ENCODE measurements at places on chromosomes 7 and 10. TPM values are rescaled to one million over a fixed set of nuclear protein-coding genes. Genes with fewer than 3 reads are reported as not detected.

DNA sequence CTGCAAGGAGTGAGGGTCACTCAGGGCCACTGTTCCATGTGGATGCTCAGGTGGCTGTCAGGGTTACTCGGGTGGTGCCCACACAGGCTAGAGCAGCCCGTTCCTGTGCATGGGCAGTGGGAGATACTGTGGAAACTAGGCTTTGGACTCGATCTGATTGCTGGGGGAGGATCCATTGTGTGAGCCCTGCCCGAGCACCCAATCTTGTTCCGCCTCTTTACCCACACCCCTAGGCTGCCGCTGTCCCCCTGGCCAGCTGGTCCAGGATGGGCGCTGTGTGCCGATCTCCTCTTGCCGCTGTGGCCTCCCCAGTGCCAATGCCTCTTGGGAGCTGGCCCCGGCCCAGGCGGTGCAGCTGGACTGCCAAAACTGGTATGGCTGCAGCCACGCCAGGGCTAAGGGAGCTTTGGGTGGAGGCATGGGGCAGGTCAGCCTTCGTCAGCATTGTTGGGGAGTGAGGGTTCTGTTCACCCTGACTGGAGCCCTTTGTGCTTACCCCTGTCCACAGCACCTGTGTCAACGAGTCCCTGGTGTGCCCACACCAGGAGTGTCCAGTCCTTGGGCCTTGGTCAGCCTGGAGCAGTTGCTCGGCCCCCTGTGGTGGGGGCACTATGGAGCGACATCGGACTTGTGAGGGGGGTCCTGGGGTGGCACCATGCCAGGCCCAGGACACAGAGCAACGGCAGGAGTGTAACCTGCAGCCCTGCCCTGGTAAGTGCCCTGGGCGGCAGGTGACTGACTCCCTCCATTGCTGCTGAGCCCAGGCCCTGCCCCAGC lies 12.4 kb upstream of the ZNF862 start:
- no peaks in the 10 kb centered on the region for H3K27me3 ChIP-seq
- H3K4me3 ChIP-seq: no peak overlapping the region
- no peaks in the 10 kb centered on the region for H3K4me1 ChIP-seq
- H3K36me3 ChIP-seq: no peaks in the 10 kb centered on the region
- H3K27ac ChIP-seq: no peak overlapping the region

The WBP1L gene
- total RNA-seq: 268 TPM

DNA sequence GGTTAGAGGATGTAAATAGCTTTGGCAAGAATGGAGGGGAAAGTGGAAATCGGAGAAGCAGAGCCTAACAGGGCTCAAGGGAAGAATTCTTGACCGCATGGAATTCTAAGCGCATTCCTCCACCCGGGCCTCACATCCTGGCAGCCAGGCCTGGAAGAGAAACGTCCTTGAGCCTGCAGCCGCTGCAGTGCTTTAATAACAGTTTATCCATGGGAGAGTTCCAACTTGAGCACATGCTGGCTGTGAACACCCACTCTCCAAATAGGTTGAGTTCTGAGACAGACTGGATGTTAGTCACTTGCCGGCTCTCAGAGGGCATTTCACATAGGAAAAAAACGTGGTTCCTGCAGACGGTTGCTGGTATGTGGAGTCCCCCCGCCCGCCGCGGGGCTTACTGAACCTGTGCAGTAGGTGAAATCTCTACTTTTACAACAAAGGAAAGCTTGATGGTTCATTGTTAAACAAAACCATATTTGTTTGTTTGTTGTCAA lies 61.4 kb upstream of the STEAP1B start:
- H3K4me3 ChIP-seq: peak overlapping the region; percentile 38
- H3K36me3 ChIP-seq: no peaks in the 10 kb centered on the region
- no peaks in the 10 kb centered on the region for H3K27me3 ChIP-seq

GRCh38 chr7:100024020-100024619 lies 8.7 kb downstream of the ZKSCAN1 start:
- H3K27me3 ChIP-seq: no peaks in the 10 kb centered on the region
- H3K36me3 ChIP-seq: peaks cover 34% of the 10 kb centered on the region
- peaks cover 2% of the 10 kb centered on the region for H3K4me1 ChIP-seq
- DNase-seq: no peak

GRCh38 chr10:29205787-29206186 lies 83.1 kb upstream of the LYZL1 start:
- no peak overlapping the region for H3K27ac ChIP-seq
- no peaks in the 10 kb centered on the region for H3K27me3 ChIP-seq
- H3K36me3 ChIP-seq: no peaks in the 10 kb centered on the region

DNA sequence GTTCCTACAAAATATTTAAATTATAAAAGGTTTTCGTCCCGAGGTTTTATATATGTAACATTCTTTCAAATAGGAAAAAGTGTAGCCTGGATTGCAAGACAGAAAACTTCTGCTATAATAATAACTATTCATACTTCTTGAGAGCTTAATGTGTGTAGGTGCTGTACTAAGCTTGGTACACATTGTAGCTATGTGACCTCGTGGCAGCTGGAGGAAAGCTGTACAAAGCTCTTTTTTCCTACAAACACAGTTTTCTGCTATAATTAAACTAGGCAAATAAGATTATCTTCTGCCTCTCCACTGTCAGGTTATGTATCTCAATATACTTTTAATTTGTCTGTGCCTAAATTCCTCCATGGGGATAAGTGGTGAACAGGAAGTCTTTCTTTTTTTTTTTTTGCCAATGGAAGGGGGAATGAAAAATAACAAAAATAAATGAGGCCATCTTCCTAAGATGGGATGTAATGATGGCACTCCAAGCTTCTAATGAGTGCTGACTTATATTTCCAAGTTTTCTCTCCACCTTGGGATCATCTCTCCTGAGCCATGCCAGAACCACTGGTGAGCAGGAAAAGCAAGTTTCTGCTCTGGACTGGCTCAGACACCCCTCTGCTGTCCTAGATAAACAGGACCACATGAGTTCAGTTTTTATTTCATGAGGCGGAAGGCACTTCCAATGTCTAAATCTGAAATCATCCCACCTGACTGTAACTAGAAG lies 9.9 kb downstream of the SGMS1 start:
- H3K27ac ChIP-seq: no peak overlapping the region
- peaks cover 29% of the 10 kb centered on the region for H3K4me1 ChIP-seq
- no peaks in the 10 kb centered on the region for H3K36me3 ChIP-seq
- H3K4me3 ChIP-seq: no peak overlapping the region

GRCh38 chr7:14420768-14421167 lies 431.3 kb upstream of the ETV1 start:
- no peaks in the 10 kb centered on the region for H3K36me3 ChIP-seq
- no peak overlapping the region for H3K27ac ChIP-seq
- H3K4me1 ChIP-seq: no peaks in the 10 kb centered on the region
- H3K27me3 ChIP-seq: no peaks in the 10 kb centered on the region

- no peak overlapping the region for H3K4me3 ChIP-seq
- DNase-seq: no peak
- no peak overlapping the region for H3K27ac ChIP-seq
- H3K4me1 ChIP-seq: no peaks in the 10 kb centered on the region
- H3K36me3 ChIP-seq: no peaks in the 10 kb centered on the region
These were observed 114.3 kb upstream of the ODAD2 start for GRCh38 chr10:28113202-28113601.

DNA sequence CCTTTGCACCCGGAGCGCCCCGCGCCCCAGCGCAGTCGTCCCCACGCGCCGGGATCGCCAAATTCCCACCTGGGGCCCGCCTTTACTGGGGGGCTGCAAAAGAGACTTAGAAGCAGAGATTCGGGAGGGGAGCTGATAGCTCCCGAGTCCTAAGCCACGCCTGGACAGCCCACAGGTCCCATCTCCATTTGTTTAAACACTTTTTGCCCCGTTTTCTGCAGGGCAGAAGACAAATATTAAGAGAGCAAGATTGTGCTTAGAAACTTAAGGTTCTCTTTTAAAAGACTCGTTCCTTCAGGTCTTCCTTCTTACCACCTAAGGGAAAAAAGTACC lies 299.1 kb upstream of the NFE2L3 start:
- no peaks in the 10 kb centered on the region for H3K36me3 ChIP-seq
- H3K27ac ChIP-seq: peak overlapping the region; percentile 72
- H3K4me1 ChIP-seq: peaks cover 73% of the 10 kb centered on the region
- H3K27me3 ChIP-seq: no peaks in the 10 kb centered on the region

- H3K4me1 ChIP-seq: no peaks in the 10 kb centered on the region
- DNase-seq: peak; percentile 51
- H3K4me3 ChIP-seq: no peak overlapping the region
- no peak overlapping the region for H3K27ac ChIP-seq
- H3K36me3 ChIP-seq: no peaks in the 10 kb centered on the region
- no peaks in the 10 kb centered on the region for H3K27me3 ChIP-seq
These were observed 26.0 kb downstream of the ASB4 start for GRCh38 chr7:95511716-95512260.

DNA sequence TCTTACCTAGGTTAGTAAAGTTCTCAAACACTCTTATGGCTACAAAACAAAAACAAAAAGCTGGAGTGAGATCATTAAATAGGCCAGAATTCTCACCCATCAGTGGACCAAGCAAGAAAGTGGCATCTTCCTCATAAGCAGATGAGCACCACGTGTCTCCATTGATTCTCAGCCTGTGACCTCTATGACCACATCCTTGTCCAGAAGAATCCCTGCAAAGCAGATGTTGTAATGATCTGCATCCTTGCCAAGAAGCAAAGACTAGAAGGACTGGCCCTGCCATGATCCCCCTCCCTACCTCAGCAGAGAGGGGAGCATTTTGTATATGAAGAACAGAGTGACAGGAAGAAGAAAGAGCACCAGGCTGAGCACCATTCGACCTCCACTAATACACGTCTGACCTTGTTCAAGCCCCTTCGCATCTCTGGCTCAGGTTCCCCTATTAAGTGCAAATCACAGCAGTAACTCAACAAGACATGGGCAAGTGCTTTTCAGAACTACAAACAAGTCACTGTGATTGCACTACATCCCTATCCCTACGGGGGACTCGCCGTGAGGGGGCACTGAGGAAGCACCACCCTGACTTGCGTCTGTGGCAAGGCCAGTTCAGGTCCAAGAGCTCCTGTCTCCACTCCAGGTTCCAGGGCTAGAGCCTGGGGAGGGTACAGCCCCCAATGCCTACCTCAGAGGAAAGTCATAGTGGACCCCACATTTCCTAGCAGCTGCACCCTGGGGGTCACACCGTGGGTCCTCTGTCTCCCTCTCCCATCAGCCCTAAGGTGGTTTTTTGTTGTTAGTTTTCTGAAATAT lies 22.2 kb upstream of the RASSF4 start:
- no peak overlapping the region for H3K27ac ChIP-seq
- no peak for DNase-seq
- H3K36me3 ChIP-seq: no peaks in the 10 kb centered on the region
- H3K27me3 ChIP-seq: no peaks in the 10 kb centered on the region
- peaks cover 21% of the 10 kb centered on the region for H3K4me1 ChIP-seq
- no peak overlapping the region for H3K4me3 ChIP-seq

The CUBN gene
- 4.1 TPM for total RNA-seq

DNA sequence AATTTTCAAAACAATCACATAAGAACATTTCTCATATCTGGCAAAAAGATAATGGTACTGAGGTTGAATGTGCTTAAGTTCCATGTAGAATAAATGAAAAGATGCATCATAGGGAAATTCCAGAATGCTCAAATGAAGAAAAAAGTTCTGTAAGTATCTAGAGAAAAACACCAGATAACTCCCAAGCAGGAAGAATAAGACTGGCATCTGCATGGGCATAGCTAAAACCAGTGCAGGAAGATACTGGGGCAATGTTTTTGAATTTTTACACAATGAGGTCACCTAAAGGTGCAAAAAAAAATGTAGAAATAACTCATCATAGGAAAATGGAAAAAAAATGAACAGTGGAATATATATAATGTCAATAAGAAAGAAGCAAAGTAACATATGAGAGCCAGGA lies 275.2 kb downstream of the BAMBI start:
- no peaks in the 10 kb centered on the region for H3K36me3 ChIP-seq
- H3K27me3 ChIP-seq: no peaks in the 10 kb centered on the region
- H3K27ac ChIP-seq: no peak overlapping the region
- H3K4me3 ChIP-seq: no peak overlapping the region

GRCh38 chr7:116633131-116633988 lies 38.6 kb upstream of the MET start:
- H3K27ac ChIP-seq: no peak overlapping the region
- H3K4me1 ChIP-seq: peaks cover 26% of the 10 kb centered on the region
- no peaks in the 10 kb centered on the region for H3K27me3 ChIP-seq
- no peaks in the 10 kb centered on the region for H3K36me3 ChIP-seq
- peak overlapping the region; percentile 33 for H3K4me3 ChIP-seq

DNA sequence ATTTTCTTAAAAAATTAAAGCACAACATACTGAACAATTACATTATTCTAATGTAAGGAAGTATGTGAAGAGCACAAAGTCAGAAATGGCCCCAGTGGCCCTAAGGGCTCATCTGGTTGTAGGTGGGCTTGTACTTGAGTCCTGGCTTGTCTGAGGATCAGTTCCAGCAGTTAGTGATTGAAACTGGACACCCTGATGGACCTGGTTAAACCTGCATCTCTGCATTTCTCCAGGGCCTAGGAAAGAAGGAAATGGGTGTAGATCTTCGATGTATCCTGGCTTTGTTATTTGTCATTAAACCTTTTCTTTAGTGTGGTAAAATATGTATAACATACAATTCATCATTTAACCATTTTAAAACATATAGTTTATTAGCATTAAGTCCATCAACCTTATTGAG lies 9.7 kb upstream of the AKR1C2 start:
- H3K27me3 ChIP-seq: no peaks in the 10 kb centered on the region
- H3K4me1 ChIP-seq: peaks cover 30% of the 10 kb centered on the region
- no peak overlapping the region for H3K27ac ChIP-seq
- no peaks in the 10 kb centered on the region for H3K36me3 ChIP-seq
- no peak for DNase-seq
- H3K4me3 ChIP-seq: no peak overlapping the region

GRCh38 chr7:51982653-51983052 lies 666.0 kb upstream of the COBL start:
- no peaks in the 10 kb centered on the region for H3K27me3 ChIP-seq
- no peak overlapping the region for H3K4me3 ChIP-seq
- no peaks in the 10 kb centered on the region for H3K36me3 ChIP-seq
- DNase-seq: no peak
- H3K27ac ChIP-seq: no peak overlapping the region

DNA sequence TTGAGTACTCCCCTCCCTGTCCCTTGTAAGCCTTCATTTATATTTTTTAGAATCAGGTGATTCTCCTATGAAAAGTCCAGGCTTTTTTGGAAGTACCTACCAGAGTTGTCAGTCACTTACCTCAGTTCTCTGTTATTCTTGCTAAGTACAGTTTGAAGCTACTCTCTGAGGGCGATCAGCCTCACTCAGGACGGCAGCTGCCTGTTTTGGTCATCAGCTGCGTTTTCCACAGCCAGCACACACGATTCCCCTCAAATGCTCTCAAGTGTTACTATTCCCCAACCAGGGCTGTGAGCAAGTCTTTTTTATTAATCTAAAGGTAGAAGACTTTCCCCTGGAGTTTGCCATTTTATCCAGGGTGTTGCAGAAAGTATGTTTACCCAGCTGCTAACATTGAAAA lies 328.6 kb downstream of the SUGCT start:
- DNase-seq: no peak
- H3K27me3 ChIP-seq: no peaks in the 10 kb centered on the region
- peak overlapping the region; percentile 53 for H3K4me3 ChIP-seq
- H3K4me1 ChIP-seq: peaks cover 48% of the 10 kb centered on the region

The FRMPD2 gene
- not detected for total RNA-seq

- no peak overlapping the region for H3K27ac ChIP-seq
- H3K36me3 ChIP-seq: no peaks in the 10 kb centered on the region
- H3K4me1 ChIP-seq: no peaks in the 10 kb centered on the region
- H3K4me3 ChIP-seq: no peak overlapping the region
- DNase-seq: no peak
These were observed 9.9 kb upstream of the LIPM start for GRCh38 chr10:88792661-88793060.
